ENCODE measurements at places on chromosomes 1 and 21.

- no peaks in the 10 kb centered on the region for H3K36me3 ChIP-seq
- peaks cover 12% of the 10 kb centered on the region for H3K27me3 ChIP-seq
- peak within 1 kb of the TSS; percentile 88 for H3K27ac ChIP-seq
- H3K4me1 ChIP-seq = peaks cover 21% of the 10 kb centered on the region
- peak within 1 kb of the TSS; percentile 72 for H3K4me3 ChIP-seq
These were observed at the start of gene IL6R for GRCh38 chr1:154404984-154405746. TSS of gene IL6R (plus strand) at chr1:154405343. CDS start at chr1:154405630, 287 bp downstream.

DNA sequence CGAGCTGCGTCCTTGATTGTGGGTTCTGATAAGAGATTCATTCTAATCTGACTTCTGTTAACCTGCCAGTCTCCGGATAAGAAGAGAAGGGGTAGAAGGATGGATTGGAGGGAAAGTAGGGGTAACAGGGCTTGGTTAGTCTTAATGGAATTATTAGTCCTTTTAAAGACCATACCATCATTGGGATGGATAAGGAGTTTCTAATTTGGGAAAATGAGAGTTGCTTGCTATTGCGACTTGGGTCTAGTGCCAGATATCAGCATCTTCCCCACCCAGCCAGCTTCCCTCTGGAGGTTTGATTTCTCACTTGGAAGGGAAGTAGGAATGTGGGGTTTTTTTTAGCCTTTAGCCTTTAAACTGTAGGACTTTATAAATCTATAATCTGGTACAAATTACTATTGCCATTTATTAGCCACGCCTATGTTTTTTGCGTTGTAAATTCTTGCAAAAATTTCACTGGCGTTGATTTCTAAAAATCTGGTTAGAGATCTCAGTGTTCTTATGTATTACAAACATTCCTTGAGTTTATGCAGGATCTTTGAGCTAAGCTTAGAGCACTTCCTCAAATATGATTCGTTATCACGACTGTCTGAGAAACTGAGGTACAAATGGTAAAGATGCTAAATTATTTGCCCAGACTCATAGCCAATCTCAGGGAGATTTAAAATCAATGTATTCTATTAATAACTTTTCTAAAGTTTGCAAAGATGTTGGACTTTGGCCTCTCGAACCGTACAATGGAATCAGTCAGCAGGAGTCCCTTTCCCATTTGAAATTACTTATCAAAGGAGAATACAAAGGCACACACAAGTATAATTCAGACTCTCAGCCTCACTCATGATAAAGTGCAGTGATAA is 1.3 kb downstream of the FAM20B start:
- no peak for DNase-seq
- no peaks in the 10 kb centered on the region for H3K36me3 ChIP-seq
- H3K4me3 ChIP-seq = peak overlapping the region; percentile 90
- no peaks in the 10 kb centered on the region for H3K4me1 ChIP-seq
- H3K27ac ChIP-seq = peak overlapping the region; percentile 33

DNA sequence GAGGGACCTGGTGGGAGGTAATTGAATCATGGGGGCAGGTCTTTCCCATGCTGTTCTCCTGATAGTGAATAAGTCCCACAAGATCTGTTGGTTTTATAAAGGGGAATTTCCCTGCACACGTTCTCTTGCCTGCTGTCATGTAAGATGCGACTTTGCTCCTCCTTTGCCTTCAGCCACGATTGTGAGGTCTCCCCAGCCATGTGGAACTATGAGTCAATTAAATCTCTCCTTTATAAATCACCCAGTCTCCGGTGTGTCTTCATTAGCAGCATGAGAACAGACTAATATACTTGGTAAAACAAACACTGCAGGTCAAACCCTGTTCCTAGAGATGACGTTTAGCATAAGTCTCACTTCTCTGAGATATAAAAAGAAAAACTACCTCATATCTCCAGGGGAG is 148.3 kb downstream of the MATN1 start:
- no peaks in the 10 kb centered on the region for H3K27me3 ChIP-seq
- no peak for DNase-seq
- H3K4me3 ChIP-seq = no peak overlapping the region
- H3K4me1 ChIP-seq = no peaks in the 10 kb centered on the region

DNA sequence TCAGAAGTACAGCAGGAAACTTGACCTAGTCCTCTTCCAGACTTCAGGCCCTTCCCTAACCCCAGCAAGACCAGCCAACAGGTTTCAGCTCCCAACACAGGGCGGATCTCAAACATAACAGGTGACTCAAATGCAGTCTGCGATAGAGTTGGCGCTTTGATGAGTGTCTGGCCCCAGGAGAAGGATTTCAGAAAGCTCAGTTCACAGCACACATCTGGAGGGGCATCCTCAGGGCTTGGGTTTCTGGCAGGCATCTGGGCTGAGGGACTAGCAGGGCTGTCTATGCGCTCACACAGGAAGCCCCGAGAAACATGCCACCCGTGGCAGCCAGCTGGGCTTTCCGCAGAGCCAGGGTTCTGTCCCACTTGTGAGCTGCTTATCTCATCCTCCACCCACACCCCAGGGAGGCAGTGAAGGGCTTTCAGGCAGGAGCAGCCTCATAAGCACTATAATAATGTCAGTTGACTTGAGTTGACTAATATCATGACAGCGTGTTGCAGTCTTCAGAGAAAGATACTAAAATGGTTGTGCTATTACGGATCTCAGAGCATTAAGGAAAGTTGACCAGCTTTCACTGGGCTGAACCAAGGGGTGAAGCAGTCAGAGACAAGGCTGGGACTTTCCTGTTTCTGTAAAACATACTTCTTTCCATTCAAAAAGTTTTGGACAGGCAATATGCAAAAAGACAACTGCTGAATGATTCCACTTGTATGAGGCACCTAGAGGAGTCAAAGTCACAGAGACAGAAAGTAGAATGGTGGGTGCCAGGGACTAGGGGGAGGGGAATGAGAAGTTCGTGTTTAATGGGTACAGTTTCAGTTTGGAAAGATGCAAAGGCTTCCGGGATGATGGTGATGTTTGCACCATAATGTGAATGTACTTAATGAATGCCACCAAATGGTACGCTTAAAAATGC is 233.0 kb upstream of the IRF2BP2 start:
- H3K27ac ChIP-seq = no peak overlapping the region
- no peaks in the 10 kb centered on the region for H3K36me3 ChIP-seq
- DNase-seq = peak; percentile 27
- H3K4me3 ChIP-seq = no peak overlapping the region

DNA sequence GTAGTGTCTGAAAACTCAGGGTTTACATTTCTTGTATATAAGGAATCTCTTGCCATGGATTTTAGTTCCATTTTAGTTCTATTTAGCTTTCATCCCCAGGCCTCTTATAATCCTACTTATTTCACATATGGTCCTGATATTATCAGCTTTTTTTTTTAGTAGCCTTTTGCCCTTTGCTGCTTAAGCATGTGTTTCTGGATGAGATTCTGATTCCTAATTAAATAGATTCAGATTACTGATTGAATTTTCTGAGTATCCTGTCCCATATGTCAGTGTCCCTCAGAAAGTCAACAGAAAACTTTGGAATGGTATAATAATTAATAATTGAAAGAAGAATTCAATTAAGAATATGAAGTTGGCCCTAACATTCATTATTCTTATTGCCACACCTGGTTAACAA is 134.7 kb upstream of the HOOK1 start:
- H3K27me3 ChIP-seq = no peaks in the 10 kb centered on the region
- no peak overlapping the region for H3K27ac ChIP-seq
- no peak for DNase-seq
- no peak overlapping the region for H3K4me3 ChIP-seq

- H3K4me1 ChIP-seq = peaks cover 7% of the 10 kb centered on the region
- H3K36me3 ChIP-seq = no peaks in the 10 kb centered on the region
- peaks cover 4% of the 10 kb centered on the region for H3K27me3 ChIP-seq
- no peak overlapping the region for H3K27ac ChIP-seq
- H3K4me3 ChIP-seq = no peak overlapping the region
These were observed 5.3 kb upstream of the GPR61 start for GRCh38 chr1:109534307-109534858.

DNA sequence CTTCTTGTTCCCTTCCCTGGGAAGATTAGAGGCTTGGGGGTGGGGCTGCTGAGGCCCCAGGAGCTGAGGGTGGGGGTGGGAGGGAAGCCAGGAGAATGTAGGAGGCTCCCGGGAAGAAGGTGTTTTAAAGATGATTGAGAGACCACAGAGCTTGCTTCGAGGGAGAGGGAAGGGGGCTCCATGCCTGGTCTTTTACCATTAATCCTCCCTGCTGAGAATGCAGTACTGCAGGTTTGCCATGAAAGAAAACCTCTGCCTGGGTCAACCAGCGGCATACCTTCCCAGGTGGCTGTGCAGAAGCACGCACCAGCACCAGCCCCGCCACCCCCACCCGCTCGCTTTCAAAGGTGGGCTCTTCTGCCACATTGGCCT is 15.4 kb downstream of the ABCA4 start:
- H3K4me1 ChIP-seq = no peaks in the 10 kb centered on the region
- peaks cover 17% of the 10 kb centered on the region for H3K27me3 ChIP-seq
- no peak for DNase-seq
- no peak overlapping the region for H3K4me3 ChIP-seq

DNA sequence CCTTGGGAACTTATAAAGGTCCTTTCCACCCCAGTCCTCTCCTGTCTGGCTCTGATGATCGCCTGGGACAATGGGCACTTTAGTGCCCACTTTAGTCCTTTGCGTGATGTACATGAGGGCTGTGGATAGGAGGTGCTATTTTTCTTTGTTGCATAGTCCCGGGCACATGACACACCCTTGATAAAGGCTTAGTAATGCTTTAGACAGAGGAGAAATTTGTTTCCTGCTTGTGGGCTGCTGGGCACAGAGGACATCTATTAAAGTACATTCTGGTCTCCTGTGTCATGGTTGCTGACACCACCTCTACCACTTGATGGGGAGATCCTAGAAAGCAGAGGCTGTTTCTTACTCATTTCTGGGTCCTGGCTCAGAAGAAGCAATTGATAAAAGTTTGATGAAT is 5.4 kb upstream of the KNCN start:
- peak; percentile 56 for DNase-seq
- H3K27ac ChIP-seq = no peak overlapping the region
- no peaks in the 10 kb centered on the region for H3K4me1 ChIP-seq
- H3K36me3 ChIP-seq = peaks cover 22% of the 10 kb centered on the region
- H3K4me3 ChIP-seq = no peak overlapping the region
- H3K27me3 ChIP-seq = peaks cover 7% of the 10 kb centered on the region

DNA sequence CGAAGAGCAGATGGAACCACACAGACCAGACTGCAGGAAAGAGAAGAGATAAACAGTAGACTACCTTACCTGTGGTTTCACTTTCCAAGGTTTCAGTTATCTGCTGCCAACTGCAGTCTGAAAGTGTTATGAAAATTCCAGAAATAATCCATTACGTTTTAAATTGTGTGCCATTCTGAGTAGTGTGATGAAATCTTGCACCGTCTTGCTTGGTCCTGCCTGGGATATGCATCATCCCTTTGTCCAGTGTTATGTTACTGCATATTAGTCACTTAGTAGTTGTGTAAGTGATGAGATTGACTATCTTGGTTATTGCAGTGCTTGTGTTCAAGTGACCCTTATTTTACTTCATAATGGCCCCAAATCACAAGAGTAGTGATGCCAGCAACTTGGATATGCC is 33.9 kb downstream of the DNAJC6 start:
- peak; percentile 3 for DNase-seq
- H3K4me3 ChIP-seq = no peak overlapping the region
- no peaks in the 10 kb centered on the region for H3K4me1 ChIP-seq
- no peaks in the 10 kb centered on the region for H3K27me3 ChIP-seq
- H3K27ac ChIP-seq = no peak overlapping the region

- no peaks in the 10 kb centered on the region for H3K36me3 ChIP-seq
- DNase-seq = no peak
- H3K4me3 ChIP-seq = no peak overlapping the region
- H3K27ac ChIP-seq = no peak overlapping the region
- no peaks in the 10 kb centered on the region for H3K4me1 ChIP-seq
- H3K27me3 ChIP-seq = peaks cover 2% of the 10 kb centered on the region
These were observed 144.4 kb upstream of the POU3F1 start for GRCh38 chr1:38190983-38191382.

- H3K4me3 ChIP-seq = no peak overlapping the region
- no peaks in the 10 kb centered on the region for H3K36me3 ChIP-seq
- H3K27me3 ChIP-seq = peaks cover 7% of the 10 kb centered on the region
- peaks cover 6% of the 10 kb centered on the region for H3K4me1 ChIP-seq
- H3K27ac ChIP-seq = no peak overlapping the region
These were observed 12.9 kb downstream of the ARHGEF16 start for GRCh38 chr1:3467096-3468036.

DNA sequence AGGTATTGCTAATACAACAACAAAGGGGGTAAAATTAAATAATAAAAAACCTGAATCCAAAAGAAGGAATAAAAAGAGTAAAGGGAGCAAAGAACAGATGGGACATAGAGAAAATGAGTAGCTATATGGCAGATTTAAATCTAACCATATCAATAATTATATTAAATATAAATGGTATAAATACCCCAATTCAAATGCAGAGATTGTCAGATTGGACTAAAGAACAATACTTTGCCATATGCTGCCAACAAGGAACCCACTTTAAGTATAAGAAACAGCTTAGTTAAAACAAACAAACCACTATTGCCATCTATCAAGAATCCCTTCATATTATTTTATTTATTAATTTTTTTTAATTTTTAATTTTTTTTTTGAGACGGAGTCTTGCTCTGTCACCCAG is 86.8 kb downstream of the MT1HL1 start:
- H3K4me1 ChIP-seq = no peaks in the 10 kb centered on the region
- DNase-seq = no peak

GRCh38 chr1:107594536-107594935 is 370.4 kb downstream of the VAV3 start:
- H3K4me3 ChIP-seq = no peak overlapping the region
- no peak for DNase-seq
- no peaks in the 10 kb centered on the region for H3K36me3 ChIP-seq
- H3K27ac ChIP-seq = no peak overlapping the region
- no peaks in the 10 kb centered on the region for H3K27me3 ChIP-seq

Data from IMR-90 (cell line).